ENCODE measurements at places on chromosomes 13 and 19. TPM values are rescaled to one million over a fixed set of nuclear protein-coding genes. Genes with fewer than 3 reads are reported as not detected.

- DNase-seq, result no peak
Measured at GRCh38 chr13:20054586-20054985, 96.1 kb downstream of the ZMYM2 start.

DNA sequence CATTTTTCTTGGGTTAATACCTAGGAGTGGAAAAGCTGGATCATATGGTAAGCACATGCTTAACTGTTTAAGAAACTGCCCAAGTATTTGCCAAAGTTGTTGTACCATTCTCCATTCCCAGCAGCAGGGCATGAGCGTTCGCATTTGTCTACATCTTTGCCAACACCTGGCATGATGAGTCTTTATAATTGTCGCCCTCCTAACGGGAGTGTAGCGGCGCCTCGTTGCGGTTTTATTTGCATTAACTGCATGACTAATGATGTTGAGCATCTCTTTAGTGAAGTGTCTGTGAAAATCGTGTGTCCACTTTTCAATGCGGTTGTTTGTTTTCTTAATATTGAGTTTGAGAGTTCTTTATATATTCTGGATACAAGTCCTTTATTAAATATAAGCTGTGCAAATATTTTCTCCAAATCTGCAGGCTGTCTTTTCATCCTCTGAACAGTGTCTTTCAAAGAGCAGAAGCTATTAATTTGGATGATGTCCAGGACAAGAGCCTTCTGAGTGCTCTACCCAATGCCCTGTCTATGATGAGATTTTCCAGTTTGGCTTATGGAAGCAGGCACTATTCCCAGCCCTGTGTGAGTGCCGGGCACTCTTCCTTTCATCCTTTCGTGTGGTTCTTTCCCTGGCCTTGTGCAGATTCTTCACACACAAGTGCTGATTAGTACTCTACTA lies 202.0 kb downstream of the FOXO1 start:
- peak; percentile 24 for DNase-seq

GRCh38 chr13:105050686-105051085 lies 1484.8 kb downstream of the EFNB2 start:
- no peak for DNase-seq

GRCh38 chr13:113920606-113921286 lies 53.1 kb downstream of the C13orf46 start:
- DNase-seq, result no peak

GRCh38 chr13:67860315-67860714 lies 630.2 kb upstream of the PCDH9 start:
- DNase-seq, result no peak

DNA sequence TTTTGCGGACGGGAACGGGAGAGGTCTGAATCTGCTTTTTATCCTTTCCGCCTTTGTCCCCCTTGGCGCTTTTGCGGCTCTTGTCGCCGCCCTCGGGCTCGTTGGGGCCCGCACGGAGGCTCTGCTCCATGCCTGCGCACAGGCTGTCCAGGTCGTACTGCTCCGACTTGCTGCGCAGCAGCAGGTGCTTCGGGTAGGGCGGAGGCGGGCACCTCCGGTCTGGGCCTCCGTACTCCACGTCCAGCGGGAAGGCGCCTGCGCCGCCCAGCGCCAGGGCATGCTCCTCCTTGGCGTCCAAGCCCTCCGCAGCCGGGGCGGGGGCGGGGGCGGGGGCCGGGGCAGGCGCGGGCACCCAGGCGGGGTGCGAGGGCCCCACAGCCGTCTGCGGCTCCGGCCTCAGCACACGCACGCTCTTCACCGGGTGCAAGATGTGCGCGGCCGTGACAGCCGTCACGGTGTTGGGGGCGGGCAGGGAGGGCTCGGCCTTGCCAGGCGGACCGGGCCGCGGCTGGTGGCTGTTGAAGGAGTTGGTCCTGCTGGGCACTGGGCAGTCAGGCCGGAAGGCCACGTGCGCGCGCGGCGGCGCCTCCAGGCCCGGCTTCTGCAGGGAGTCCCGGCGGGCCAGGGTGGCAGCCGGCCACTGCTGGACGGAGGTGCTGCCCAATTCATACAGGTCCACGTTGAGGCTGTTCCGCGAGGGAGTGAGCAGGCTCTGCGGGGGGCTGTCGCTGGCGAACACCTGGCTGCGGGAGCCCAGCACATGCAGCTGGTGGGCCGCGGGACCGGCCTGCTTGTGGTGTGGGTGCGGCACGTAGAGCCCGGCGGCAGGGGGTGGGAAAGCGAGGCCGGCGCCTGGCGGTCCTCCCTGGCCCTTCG lies 73.1 kb downstream of the LATS2 start:
- no peak for DNase-seq

Gene RASAL3
- not detected for total RNA-seq

GRCh38 chr19:1045247-1045603 lies 5.3 kb downstream of the ABCA7 start:
- no peak for DNase-seq

DNA sequence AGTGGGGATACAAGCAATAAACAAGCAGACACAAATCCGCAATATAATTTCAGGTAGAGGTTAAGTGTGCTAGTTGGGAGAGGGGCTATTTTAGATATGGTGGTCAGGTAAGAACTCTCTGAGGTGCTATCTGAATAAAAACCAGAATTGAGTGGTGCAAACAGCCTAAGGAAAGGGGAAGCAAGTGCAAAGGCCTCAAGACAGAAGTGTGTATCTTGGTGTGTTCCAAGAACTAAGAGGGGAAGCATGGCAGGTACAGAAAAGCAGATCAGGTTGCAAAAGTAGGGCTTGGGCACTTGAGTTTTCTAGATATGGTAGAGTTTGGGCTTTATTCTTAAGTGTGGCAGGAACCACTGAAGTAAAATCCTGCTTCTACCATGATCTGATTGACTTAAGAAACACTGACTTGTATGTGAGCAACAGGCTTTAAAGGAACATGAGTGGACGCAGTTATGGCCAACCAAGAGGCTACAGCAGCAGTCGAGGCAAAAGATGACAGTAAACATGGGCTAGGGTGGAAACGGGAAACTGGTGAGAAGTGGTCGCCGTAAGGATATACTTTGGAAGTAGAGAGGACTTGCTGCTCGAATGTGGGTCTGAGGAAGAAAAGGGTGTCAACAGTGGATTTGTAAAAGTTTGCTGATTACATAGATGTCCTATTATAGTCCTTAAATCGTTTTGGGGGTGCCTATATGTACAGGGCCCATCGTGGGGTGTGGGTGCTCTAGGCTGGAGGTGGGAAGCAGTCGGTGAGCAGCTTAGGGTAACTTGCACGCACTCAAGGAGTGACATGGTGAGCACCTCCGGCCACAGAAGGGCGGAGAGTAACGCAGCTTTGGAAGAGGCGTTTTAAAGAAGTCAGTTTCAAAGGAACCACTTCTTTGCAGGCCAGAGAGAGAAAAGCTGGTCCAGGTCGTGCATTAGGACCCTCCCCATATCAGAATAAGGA lies 677 bp downstream of the TGDS start:
- no peak for DNase-seq

Gene KLF1
- not detected for total RNA-seq

DNA sequence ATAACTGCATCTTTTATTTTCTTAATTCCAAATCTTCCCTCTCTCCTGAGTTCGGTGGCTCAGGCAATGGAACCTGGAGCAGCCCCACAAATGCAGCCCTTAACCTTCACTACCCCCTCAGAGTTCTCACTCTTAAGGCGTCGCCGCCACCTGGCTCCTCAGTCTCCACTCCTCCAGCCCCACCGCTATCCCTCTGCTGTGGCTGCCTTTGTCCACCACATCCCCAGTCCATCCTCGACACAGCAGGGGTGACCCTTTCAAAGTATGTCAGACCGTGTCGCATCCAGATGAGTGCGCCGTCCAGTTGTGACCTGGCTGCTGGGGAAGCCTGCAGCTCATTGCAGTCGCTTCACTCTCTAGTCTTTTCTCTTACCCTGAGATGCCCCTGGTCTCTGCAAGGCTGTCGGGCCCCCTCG lies 1.0 kb downstream of the SPPL2B start:
- DNase-seq, result no peak

Gene NBEA
- total RNA-seq, result 1.6 TPM

Gene C19orf18
- not detected for total RNA-seq

Gene KBTBD6
- total RNA-seq, result 9.2 TPM

DNA sequence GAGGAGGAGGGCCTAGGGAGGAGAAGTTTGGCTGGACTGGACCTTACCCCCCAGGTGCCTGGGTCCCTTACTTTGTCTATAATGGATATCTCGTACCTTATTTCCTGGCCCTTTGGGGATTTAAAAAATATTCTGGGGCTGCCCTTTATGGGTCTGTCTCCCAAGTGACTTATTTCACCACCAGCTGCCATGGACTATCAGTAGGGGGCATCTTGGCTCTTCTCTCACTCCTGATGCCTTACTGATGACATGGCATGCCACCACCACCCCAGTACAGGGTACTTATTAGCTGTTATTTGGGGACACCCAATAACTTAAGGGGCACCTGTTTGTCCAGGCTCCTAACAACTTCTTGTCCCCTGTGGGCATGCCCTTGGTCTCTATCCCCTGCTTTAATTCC lies 38.0 kb downstream of the NFIX start:
- DNase-seq, result no peak

- no peak for DNase-seq
Measured at GRCh38 chr13:113201815-113202214, 6.7 kb downstream of the PCID2 start.

All from SJSA1 (cell line).